ENCODE measurements at places on chromosomes 3 and 15. TPM values are rescaled to one million over a fixed set of nuclear protein-coding genes. Genes with fewer than 3 reads are reported as not detected.

GRCh38 chr3:160931474-160931873, 173.7 kb downstream of the B3GALNT1 start:
- DNase-seq = no peak
- no peak overlapping the region for H3K4me3 ChIP-seq
- no peaks in the 10 kb centered on the region for H3K36me3 ChIP-seq
- peaks cover 17% of the 10 kb centered on the region for H3K27me3 ChIP-seq
- H3K4me1 ChIP-seq = no peaks in the 10 kb centered on the region

- no peak overlapping the region for H3K27ac ChIP-seq
- DNase-seq = no peak
- H3K4me1 ChIP-seq = no peaks in the 10 kb centered on the region
- H3K4me3 ChIP-seq = no peak overlapping the region
Measured at GRCh38 chr3:185715091-185715490, 109.8 kb downstream of the IGF2BP2 start.

DNA sequence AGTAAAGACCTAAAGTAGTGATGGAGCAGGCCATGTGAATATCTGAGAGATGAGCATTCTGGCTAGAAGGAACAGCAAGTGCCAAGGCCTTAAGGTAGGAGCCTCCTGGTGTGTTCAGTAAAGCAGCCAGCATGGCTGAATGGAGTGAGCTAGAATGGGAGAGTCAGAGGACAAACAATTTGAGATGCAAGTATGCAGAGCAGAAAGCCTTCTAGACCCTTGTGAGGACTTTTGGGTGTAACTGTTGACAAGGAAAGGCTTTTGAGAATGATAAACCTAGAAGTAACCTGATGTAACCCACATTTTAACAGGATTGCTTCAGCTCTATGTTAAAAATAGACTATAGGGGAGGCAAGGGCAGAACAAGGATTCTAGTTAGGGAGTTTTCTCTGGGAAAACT, 14.8 kb upstream of the RNF7 start:
- peaks cover 7% of the 10 kb centered on the region for H3K27me3 ChIP-seq
- no peak overlapping the region for H3K4me3 ChIP-seq
- H3K36me3 ChIP-seq = no peaks in the 10 kb centered on the region
- H3K27ac ChIP-seq = no peak overlapping the region
- DNase-seq = no peak

DNA sequence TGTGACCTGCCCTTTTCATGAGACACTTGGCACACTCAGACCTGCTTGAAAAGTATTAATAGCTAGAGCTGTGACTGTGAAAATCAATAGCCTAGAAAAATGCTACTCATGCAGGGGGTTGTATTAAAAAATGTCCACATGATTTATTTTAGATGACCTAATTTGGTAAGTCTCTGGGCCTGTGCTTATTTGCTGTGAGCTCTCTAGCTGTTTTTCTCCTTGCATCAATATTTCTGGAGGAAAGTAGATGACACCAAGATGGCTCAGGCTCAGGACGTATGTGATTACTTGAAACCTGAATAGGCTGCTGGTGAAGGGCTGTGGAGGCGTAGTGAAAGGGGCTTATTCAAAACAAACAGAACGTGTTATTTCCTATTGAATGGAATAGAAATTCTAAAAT, 29.5 kb downstream of the KCNAB1 start:
- no peak overlapping the region for H3K4me3 ChIP-seq
- H3K36me3 ChIP-seq = no peaks in the 10 kb centered on the region
- DNase-seq = no peak
- peaks cover 7% of the 10 kb centered on the region for H3K4me1 ChIP-seq
- peaks cover 8% of the 10 kb centered on the region for H3K27me3 ChIP-seq

DNA sequence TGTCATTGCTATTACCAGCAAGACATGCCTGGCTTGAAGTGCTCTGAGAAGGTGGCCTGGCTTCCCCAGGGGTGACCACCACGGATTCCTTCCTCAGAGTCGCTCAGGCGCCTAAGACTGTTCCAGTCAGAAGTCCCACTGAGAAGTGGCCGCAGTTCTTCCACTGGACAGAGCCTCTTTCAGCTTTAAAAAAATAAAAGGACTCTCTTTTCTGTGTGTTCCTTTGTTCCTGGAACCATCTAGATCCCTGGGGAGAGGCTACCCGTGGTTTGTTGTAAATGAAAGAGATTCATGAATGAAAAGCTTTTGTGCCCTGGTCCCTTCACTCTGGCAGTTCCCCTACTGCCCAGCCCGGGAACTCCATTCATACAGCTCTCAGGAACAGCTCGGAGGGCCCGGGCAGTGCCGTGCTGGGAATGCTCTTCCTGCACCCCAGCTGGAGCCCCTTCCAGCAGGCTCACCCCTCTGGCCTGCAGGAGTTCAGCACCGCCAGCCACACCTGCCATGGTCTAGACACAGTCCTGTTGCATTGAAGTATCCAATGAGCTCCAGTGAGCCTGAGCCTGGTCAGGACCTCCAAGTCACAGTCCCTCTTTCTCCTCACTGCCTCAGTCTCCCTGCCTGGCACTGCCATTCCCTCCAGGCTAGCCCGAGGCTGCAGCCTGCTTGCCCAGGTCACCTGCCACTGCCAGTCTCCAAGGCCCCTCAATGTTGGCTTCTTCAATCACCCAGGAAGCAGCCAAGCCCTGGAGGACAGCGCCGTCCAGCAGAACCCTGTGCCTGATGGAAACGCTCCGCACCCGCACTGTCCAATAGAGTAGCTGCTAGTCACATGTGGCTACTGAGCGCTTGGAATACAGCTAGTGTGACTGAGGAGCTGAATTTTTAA, 75.4 kb downstream of the XXYLT1 start:
- H3K4me1 ChIP-seq = peaks cover 14% of the 10 kb centered on the region
- H3K27me3 ChIP-seq = no peaks in the 10 kb centered on the region
- no peaks in the 10 kb centered on the region for H3K36me3 ChIP-seq

DNA sequence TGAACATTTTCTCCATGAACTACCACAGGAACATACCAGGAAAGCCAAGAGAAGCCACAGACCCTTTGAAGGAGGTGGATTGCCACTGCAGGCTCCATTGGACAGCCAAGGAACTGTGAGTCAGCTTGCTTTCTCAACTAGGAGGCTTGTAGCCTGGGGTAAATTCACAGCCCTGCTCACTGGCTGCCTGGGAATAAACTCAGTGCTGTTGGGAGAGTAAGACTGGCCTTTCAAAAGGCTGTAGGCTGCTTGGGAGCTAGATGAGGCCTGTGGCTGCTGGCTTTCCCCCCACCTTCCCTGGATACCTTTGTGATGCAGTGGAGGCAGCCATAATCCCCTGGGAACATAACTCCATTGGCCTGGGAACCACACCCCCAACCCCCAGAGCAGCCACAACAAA, 223.5 kb upstream of the RBMS3 start:
- peaks cover 6% of the 10 kb centered on the region for H3K36me3 ChIP-seq
- DNase-seq = no peak

DNA sequence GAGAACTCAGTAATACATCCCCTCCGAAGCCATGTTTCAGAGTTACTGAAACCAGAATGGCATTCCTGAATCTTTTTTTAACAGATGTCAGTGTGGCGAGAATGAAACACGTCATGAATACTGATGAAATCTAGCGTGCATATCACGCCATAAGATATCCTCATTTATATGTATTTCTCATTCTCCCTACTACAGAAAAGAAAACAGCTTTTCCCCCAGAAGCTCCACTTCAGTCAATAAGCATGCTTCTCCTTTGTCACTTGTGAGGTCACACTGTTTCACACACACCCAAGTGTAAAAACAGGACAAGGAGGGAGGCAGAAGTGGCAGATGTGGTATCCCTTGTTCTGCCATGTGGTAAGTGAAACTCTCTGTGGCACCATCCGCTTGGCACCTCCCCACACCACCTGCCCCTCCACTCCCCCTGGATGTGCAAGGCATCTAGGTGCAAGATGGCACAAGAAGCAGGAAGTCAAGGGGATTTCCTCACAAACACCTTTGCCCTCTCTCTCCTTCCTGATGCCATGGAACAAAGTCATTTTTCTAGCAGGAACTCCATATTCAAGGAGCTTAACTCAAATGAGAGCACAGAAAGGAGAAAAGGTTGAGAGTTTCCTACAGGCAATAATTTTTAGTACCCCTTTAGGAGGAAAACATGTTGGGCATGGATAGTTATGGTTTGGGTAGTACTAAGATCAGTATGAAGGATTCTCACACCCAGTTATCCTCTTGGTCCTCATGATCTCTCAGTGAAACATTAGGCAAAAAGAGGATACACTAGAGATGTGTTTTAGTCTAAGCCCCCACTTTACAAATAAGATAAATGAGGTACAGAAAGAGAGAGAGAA, 47.5 kb upstream of the FRMD4B start:
- H3K27me3 ChIP-seq = peaks cover 32% of the 10 kb centered on the region
- H3K4me1 ChIP-seq = peaks cover 69% of the 10 kb centered on the region
- H3K27ac ChIP-seq = peak overlapping the region; percentile 72
- peak; percentile 49 for DNase-seq
- H3K4me3 ChIP-seq = peak overlapping the region; percentile 71
- no peaks in the 10 kb centered on the region for H3K36me3 ChIP-seq

DNA sequence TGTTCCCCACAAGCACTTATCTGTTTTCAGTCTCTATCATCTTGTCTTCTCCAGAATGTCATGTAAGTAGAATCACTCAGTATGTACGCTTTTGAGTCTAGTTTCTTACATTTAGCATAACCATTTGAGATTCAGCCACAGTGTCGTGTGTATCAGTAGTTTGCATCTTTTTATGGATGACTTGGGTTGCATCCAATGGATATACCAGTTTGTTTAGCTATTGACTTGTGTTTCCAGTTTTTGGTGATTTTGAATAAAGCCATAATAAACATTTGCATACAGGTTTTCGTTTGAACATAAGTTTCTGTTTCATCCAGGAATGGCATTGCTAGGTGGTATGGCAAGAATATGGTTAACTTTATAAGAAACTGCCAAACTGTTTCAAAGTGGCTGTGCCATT, 12.1 kb downstream of the GRIP2 start:
- DNase-seq = no peak
- H3K4me3 ChIP-seq = no peak overlapping the region
- H3K4me1 ChIP-seq = no peaks in the 10 kb centered on the region
- H3K27me3 ChIP-seq = peaks cover 16% of the 10 kb centered on the region
- no peaks in the 10 kb centered on the region for H3K36me3 ChIP-seq

- no peak overlapping the region for H3K27ac ChIP-seq
- H3K4me3 ChIP-seq = peak overlapping the region; percentile 47
- no peaks in the 10 kb centered on the region for H3K36me3 ChIP-seq
- H3K27me3 ChIP-seq = no peaks in the 10 kb centered on the region
- H3K4me1 ChIP-seq = peaks cover 46% of the 10 kb centered on the region
- DNase-seq = peak; percentile 63
Measured at GRCh38 chr3:183224180-183224970, 28.7 kb upstream of the B3GNT5 start.

GRCh38 chr15:40219801-40220200, 19.1 kb upstream of the PAK6 start:
- H3K27ac ChIP-seq = no peak overlapping the region
- H3K27me3 ChIP-seq = no peaks in the 10 kb centered on the region

- H3K4me1 ChIP-seq = peaks cover 9% of the 10 kb centered on the region
- H3K27ac ChIP-seq = peak overlapping the region; percentile 42
- H3K4me3 ChIP-seq = no peak overlapping the region
- no peaks in the 10 kb centered on the region for H3K27me3 ChIP-seq
- peaks cover 26% of the 10 kb centered on the region for H3K36me3 ChIP-seq
Measured at GRCh38 chr3:100155128-100155527, 40.8 kb upstream of the FILIP1L start.

- no peak overlapping the region for H3K4me3 ChIP-seq
- H3K27me3 ChIP-seq = no peaks in the 10 kb centered on the region
- DNase-seq = no peak
- H3K27ac ChIP-seq = no peak overlapping the region
Measured at GRCh38 chr3:88991496-88991895, 115.9 kb upstream of the EPHA3 start.

Gene TRPM1
- total RNA-seq = not detected

Gene FBLN2
- 1.1 TPM for total RNA-seq

Gene ITGA11
- 0.58 TPM for total RNA-seq

Gene DPPA2
- not detected for total RNA-seq

Gene GADL1
- total RNA-seq = not detected

Gene PATL2
- total RNA-seq = 52.9 TPM

Gene TF
- total RNA-seq = 1.9 TPM
